AG10803 (cell line): ENCODE measurements at places on chromosomes 11 and 22.
A peak's percentile ranks its signal among the peaks of the same experiment; 100 is the strongest.

GRCh38 chr22:36808721-36809344 lies 8.0 kb downstream of the PVALB start:
- no peak for DNase-seq

DNA sequence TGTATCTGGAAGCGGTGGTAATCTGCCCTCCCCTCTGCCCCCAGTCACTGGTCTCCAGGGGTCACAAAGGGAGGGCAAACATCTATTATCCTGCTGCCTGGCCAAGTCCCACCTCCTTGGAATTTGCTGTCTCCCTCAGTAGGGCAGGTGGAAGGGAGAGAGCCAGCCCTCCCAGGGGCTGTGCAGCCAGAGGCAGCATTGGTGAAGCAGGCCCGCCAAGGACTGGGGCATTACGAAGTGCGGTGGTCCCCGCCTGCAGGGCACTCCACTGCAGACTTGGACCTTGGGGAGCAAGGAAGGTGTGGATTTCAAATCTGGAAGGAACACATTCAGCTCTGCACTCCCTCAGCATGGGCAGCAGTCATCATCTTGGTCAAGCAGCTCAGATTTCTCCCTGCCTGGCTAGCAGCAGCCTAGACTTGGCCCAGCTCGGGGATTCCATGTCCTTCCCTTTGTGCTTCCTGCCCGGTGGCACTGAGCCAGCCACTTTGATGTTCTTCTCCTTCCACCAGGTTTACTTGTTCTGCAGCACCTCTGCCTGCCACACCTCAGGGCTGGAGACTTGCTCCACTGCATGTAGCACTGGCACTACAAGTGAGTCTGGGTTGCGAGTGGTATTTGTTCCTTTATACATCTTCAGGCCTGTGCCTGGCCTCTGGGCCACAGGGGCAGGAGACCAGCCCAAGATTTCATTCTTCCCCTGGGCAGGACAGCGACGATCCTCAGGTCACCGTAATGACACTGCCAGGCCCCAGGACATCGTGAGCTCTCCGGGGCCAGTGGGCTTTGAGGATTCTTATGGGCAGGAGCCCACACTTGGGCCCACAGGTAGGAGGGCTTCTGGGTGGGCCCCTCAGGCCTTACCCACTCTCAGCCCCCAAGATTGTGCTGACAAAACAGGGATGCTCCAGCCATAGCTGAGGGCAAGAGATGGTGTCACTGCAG lies 7.4 kb downstream of the ZP1 start:
- no peak for DNase-seq

GRCh38 chr11:66011239-66011784 lies 496 bp upstream of the CST6 start:
- DNase-seq = peak; percentile 67

DNA sequence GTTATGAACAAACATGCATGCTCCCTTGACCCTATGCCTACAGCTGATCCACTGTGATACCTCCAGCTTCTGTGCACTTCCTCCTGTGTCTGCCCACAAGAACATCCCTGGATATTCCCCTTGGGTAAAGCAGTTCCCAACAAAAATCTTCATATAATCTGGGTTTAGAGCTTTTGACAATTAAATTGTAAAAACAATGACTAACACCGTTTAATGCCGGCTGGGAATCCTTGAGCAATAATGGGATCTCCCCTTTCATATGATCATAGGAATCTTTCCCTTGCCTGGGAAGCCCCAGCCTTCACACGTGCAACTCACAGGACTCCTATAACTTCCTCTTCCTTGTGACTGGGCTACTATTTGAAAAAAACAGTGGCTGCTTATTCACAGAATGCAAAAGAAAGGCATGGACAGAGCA lies 6.3 kb upstream of the ZC3H12C start:
- peak; percentile 72 for DNase-seq

DNA sequence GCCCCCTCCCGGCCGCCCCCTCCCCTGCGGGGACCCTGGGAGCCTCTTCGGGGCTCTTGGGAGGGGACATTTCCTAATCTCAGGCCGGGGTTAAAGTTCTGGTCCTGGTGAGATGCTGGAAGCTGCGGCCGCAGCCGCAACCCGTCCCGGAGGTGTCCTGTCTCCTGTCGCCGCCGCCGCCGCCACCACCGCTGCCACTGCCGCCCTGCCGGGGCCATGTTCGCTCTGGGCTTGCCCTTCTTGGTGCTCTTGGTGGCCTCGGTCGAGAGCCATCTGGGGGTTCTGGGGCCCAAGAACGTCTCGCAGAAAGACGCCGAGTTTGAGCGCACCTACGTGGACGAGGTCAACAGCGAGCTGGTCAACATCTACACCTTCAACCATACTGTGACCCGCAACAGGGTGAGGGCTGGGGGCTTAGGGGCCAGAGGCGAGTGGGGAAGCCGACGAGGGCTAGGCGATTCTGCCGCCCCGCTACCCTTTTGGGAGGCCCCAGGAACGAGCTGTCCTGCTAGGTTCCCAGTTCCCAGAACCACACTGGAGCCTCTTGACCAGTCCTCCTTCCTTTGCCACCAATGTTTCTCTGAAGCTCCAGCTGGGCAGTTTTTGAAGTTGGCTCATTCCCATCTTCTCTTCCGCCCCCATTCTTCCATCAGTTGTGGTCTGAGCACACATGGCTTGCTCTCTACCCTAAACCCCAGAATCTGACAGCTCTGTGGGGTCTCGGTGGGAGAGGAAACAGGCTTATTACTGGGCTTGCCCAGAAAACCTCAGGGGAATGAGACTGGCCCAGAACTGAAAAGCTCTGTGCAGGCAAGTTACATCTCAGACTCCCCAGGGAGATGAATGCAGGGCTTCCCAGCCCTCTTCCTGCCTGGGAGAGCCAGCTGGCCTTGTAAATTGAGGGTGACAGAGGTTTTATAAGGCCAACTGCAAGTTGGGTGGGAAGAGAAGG lies 781 bp downstream of the SIDT2 start:
- DNase-seq = peak; percentile 57

DNA sequence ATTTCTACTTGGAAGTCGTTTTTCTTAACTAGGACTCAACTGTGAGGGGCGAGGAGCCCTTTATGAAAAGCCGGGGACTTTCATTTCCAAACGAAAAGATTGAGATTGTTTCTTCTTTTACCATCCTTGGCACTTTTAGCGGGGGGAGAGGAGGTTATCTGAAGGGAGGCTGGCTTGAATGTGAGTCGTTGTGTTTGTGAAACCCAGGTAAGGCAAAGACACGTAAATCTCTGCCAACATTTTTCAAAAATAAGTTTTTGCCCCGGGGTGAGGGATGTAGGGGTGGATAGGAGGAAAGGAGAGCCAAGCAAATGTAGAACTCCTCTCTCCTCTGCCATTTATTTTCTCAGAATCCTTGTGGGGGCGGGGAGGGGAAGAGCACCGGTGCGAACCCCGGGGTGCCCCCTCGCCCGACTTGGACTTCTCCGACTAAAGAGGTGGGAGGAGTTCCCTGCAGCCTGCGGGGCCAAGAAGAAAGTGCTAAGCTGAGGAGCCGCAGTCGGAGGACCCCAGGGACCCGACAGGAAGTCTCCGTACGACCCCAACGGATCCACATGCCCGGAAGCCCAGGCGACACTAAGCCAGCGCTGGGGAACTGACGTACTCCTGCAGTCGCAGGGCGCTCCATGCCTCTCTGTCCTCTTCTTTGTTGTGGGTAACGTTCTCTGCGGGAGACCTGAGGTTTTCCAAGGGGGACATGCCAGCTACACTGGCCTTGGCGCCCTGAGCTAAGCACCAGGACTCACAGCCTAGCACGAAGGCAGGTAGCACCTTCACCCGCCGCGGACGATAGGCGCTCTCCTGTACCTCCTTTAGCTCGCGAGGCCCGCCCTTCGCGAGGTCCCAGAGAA lies 2.4 kb upstream of the WT1 start:
- DNase-seq = no peak

DNA sequence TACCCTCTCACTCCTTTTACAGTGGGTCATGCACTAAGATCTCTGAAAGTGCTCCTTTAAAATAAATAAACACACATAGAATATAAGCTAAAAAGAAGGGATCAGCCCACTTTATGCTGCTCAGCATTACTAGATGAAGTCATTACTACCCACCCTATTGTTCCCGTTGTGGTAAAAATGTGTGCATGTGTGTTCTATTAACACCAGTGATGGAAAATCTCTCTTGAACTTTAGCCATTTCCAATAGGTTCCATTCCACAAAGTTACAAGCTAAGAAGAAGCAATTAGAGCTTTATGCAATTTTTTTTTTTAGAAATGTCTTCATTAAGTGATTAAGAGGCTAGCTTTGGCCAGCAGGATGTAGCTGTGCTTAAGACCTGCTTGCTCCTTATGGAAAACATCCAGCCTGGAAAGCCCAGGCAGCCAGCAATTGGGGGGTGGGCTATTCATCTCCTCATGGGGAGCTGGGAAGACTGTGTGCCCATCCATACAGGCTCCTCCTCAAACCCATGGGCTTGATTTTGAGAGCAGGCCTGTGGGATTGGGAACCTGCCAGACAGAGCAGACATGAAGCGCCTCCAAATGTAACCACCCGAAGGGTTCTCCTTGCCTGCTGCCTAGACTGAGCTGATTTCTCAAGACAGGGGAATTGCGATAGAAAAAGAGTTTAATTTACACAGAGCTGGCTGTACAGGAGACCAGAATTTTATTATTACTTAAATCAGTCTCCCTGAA lies 92.9 kb upstream of the PARVA start:
- DNase-seq = peak; percentile 82

- no peak for DNase-seq
These were observed 62.6 kb downstream of the PRCP start for GRCh38 chr11:82837650-82838049.

- no peak for DNase-seq
These were observed 213.6 kb downstream of the NXPE2 start for GRCh38 chr11:114891911-114892310.
